Cardiac septum (tissue), 1 donor: ENCODE measurements at places on chromosomes 11 and 22. TPM values are rescaled to one million over a fixed set of nuclear protein-coding genes. Genes with fewer than 3 reads are reported as not detected.

Gene MUC2
- total RNA-seq: 0.03 TPM

Gene SCGB1D4
- total RNA-seq: not detected

Gene ZC3H12C
- 20.0 TPM for total RNA-seq

Gene TIGD3
- total RNA-seq: not detected

Gene HYLS1
- total RNA-seq: 2.3 TPM

Gene TCN1
- not detected for total RNA-seq

Gene VSIG10L2
- total RNA-seq: not detected

Gene ZMAT5
- 17.1 TPM for total RNA-seq

Gene SLC7A4
- not detected for total RNA-seq

Gene BANF1
- 195 TPM for total RNA-seq

Gene HSPA8
- 1,191 TPM for total RNA-seq

Gene NLRP14
- not detected for total RNA-seq

Gene MAJIN
- total RNA-seq: not detected

Gene POLR3H
- 18.6 TPM for total RNA-seq

Gene DEUP1
- not detected for total RNA-seq

Gene BRSK2
- total RNA-seq: 0.16 TPM

Gene TBX10
- total RNA-seq: not detected

Gene ABCC8
- total RNA-seq: 3.9 TPM

Gene GSTT2B
- total RNA-seq: 21.1 TPM

Gene CDPF1
- total RNA-seq: 7.6 TPM

Gene TSPAN18
- total RNA-seq: 153 TPM

Gene OR5T2
- total RNA-seq: not detected

Gene NUP160
- 12.8 TPM for total RNA-seq

Gene ZNF214
- total RNA-seq: 0.67 TPM

Gene SLC22A25
- not detected for total RNA-seq

Gene OR8G1
- not detected for total RNA-seq

Gene ANGPTL5
- total RNA-seq: 1.9 TPM
